Glutamatergic neuron (in vitro differentiated cells): ENCODE measurements at places on chromosomes 16 and 17.

GRCh38 chr17:78474614-78475146, 96.2 kb downstream of the PGS1 start:
- DNase-seq, result no peak

- no peak for DNase-seq
Observed at GRCh38 chr17:75242461-75243042, 18.9 kb downstream of the GGA3 start.

DNA sequence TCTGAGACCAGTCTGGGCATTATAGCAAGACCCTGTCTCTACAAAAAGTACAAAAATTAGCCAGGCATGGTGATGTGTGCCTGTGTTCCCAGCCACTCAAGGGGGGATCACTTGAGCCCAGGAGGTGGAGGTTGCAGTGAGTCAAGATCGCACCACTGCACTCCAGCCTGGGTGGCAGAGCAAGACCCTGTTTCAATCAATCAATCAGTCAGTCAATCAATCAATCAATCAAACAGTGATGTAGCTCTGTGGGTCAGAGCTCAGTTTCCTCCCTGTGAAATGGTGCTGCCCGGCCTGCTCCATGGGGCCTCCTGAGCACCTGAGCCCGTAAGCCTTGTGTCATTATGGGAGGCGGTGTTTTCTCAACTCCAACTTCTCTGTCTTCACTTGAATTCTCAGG, 167.1 kb upstream of the CIBAR2 start:
- no peak for DNase-seq

- DNase-seq, result no peak
Observed at GRCh38 chr17:5467416-5467815, 1.4 kb downstream of the DHX33 start.

DNA sequence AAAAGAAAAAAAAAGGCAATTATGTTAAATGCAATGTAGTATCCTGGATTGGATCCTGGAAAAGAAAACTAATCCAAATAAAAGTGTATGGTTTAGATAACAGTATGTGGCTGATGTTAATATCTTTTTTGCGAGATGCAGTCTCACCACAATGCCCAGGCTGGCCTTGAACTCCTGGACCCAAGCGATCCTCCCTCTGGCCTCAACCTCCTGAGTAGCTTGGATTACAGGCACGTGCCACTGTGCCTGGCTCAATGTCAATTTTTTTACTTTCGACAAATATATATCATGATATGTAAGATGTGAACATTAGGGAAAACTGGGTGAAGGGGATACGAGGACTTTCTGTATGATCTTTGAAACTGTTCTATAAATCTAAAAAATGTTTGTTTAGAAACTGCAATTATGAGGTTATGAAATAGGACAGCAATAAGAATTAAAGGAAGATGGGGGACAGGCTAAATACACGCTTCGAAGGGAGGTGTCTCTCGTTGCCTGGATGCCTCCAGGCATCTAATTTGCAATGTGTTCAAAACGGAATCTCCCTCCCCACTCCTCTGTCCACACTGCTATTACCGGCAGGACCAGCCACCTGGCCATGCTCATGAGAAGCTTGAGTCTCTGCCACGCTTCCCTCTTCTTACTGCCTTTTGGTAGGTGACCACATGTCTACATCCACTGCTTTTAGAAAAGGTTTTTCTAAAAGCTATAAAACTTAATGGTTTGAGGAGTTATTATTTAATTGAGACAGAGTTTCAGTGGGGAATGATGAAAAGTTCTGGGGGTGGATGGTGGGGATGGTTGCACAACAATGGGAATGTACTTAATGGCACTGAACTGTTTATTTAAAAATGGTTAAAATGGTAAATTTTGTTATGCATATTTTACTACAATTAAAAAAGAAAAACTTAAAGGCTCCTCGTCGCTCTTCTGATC, 15.2 kb downstream of the UBE2O start:
- DNase-seq, result no peak

DNA sequence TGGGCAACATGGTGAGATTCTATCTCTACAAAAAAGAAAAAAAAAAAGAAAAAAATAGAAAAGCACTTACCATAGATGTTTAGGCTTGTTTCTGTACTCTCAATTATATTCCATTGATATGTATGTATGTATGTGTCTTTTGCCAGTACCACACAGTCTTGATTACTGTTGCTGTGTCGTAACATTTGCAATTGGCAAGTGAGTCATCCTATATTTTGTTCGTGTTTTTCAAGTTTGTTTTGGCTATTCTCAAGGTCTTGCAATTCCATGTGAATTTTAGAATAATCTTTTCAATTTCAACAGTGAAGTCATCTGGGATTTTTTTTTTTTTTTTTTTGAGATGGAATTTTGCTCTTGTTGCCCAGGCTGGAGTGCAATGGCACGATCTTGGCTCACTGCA, 19.3 kb downstream of the SPECC1 start:
- no peak for DNase-seq

DNA sequence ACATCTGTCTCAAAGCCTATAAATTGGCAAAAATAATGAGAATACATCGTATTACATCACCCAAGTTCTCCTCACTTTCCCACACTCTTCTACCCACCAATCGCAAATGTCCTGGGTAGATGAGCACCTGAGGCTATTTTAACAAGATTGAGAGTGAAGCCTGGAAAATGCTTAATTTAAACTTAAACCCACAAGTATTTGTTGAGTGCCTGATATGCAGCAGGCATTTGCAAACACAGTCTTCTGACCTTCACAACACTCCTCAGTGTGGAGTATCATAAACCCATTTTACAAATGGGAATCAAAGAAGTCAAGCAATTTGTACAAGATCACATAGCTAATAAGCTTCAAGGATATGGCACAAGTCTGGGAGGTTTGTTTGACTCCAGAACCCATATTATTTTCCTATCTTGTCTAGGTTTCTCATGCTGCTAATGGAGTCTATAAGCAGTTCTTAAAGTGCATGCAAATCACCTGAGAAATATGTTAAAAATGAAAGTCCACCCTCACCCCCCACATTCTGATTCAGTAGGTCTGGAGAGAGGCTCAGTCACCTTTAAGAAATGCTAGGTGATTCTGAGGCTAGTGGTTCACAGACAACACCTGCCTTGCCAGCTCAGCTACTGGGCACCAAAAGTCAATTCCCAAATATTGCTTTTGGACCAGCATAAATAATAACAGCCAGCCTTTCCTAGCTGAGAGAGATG, 34.9 kb upstream of the CCL2 start:
- no peak for DNase-seq

- DNase-seq, result peak; percentile 83
Observed at GRCh38 chr16:566475-567372, at the start of gene NHLRC4. NHLRC4 (plus strand) TSS chr16:567005; CDS start chr16:568048, 1,043 bp downstream.

DNA sequence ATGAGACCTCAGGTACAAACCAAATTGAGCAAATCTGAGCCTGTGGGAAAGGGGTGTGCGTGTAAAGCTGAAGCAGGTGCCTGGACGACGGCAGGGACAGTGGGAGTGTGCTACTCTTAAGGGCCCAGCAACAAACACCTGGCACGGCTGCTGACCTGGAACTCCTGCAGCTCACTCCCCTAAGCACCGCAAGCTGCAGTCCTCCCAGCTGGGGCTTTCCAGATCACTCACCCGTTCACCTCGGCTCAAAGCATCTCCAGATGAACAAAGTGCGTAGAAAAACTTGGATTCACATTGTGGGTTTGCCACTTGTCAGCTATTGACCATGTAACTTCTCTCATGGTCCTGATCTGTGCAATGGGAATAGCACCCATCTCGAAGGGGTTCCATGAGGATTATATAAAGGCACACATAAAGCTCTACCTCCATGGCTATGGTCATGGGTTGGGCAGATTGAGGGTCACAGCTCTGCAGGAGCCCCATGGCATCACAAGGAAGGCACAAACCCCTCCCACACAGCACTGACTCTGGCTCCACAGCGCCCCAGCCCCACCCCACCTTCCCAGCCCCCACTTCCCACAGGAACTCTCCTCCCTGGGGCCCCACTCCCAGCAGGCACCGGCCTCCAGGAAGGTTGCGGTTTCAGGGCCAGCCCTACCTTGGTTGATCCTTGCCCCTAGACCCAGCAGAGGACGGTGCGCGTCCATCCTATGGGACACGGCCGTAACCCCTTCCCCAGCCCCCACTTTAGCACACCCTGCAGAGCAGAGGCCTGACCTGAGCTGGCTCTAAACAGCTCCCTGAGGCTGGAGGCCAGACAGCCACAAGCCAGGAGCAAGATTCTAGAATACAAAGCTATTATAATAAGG, 21.9 kb downstream of the ST3GAL2 start:
- DNase-seq, result no peak

GRCh38 chr16:28188085-28188916, 23.5 kb downstream of the XPO6 start:
- DNase-seq, result no peak

GRCh38 chr17:44788139-44788538, 29.4 kb downstream of the ADAM11 start:
- DNase-seq, result no peak

- DNase-seq, result no peak
Observed at GRCh38 chr17:8735336-8735939, 9.2 kb downstream of the CCDC42 start.

DNA sequence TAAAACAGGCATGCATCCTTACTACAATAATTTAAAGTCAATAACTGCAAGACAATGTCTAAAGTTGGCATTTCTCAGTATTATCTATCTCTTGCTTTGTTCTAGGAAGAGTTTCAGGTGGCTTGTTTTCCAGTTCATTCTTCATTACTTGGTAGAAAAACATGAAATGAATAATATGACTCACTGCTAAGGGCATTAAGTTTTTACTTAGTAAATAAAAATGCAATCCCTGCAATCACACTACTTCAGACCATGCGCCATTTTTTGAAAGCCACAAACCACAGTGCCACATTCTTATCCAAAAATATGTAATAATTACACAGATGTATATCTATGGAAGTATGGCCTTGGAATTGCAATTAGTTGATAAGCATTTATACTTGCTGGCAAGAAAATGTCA, 55.4 kb downstream of the CREBBP start:
- no peak for DNase-seq

DNA sequence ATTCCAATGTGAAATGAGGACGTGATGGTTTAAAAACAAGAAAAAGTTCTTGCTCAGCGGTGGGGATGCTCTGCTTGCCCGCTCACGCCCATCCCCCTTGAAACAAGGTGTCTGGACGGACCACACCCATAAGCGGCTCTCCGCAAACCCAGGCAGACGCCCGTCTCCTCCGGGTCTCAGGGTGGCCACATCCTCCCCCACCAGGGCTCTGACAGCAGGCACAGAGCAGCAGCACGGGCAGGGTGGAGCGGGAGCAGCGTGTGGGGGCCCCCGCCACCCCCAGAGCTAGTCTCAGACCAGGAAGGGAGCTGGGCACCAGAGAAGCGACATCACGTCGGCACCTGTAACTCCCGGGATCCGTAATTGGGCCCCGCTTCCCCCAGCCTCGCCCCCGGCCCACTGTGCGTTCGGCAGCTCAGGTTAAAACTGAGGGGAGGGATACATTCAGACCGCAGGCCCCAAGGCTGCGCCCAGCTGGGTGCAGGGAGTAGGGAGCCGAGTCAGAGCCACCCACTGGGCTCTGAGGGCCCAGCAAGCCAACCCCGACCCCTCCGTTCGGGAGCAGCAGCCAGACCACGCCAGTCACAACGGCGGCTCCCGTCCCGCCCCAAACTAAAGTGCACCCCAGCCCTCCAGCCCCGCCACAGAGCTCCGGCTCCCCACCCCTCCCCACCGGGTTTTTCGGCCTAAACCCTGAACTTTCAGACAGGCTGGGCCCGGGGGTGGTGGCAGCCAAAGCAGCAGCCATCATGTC, 22.0 kb downstream of the CLUH start:
- DNase-seq, result no peak

DNA sequence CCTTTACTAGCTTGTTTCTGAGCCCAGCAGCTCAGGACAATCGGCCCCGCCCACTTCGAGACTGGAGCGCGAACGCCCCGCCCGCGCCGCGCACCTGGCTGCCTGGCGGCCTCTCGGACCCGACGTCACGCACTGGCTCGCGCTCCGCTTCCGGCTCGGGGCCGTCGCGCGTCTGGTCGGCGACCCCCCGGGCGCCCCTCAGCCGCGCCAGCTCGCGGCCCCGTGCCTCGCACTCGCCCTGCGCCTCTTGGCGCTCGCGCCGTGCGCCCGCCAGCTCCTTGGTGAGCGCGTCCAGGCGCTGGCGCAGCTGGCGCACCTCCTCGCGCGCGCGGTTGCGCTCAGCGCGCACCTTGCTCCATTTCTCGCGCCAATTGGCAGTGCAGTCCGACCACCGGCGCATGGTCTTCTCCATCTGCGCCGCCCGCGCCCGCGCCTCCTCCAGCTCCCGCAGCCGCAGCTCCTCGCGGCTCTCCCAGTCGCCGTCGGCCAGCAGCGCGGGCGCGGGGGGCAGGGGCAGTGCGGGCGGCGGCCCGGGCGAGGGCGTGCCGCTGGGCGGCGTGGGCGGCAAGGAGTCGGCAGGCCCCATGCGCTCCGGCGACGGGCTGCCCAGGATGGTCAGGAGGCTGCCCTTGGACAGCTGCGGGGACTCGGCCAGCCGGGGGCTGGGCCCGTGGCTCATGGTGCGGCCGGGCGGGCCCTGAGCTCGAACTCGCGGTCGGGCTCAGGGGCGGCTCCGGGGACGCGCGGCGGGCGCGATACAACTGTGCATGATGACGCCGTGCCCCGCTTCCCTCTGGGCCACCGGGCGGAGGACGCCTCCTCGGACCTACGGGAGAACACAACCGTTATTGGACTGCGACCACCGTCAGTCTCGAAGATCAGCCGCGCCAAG, 7.6 kb downstream of the CCDC102A start:
- DNase-seq, result no peak

DNA sequence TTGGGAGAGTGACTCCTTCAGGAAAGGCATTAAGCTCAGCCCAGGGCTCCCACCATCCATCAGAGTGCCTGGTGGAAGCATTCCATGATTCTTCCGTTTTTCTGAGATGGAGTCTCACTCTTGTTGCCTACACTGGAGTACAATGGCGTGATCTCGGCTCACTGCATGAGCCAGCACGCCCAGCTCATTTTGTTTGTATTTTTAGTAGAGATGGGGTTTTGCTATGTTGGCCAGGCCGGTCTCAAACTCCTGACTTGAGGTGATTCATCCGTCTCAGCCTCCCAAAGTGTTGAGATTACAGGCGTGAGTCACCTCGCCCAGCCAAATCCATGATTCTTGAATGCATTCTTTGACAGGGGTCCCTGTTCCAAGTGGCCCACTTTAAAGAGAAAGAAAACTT, 23.1 kb downstream of the MIS12 start:
- DNase-seq, result no peak

GRCh38 chr17:35433075-35433894, 985 bp upstream of the SLFN12 start:
- no peak for DNase-seq
